Activated CD4-positive, alpha-beta T cell treated with anti-CD3 and anti-CD28 coated beads for 36 hours (primary cell): ENCODE measurements at places on chromosomes 2 and 18. TPM values are rescaled to one million over a fixed set of nuclear protein-coding genes. Genes with fewer than 3 reads are reported as not detected.

POTEF gene
- total RNA-seq: not detected

ZNF521 gene
- total RNA-seq: not detected

ABCG5 gene
- not detected for total RNA-seq

IL1B gene
- 0.37 TPM for total RNA-seq

GRCh38 chr18:49839012-49839411 lies 25.7 kb upstream of the ACAA2 start:
- H3K27ac ChIP-seq: no peak overlapping the region
- no peaks in the 10 kb centered on the region for H3K27me3 ChIP-seq
- H3K4me3 ChIP-seq: no peak overlapping the region
- no peaks in the 10 kb centered on the region for H3K4me1 ChIP-seq

DNA sequence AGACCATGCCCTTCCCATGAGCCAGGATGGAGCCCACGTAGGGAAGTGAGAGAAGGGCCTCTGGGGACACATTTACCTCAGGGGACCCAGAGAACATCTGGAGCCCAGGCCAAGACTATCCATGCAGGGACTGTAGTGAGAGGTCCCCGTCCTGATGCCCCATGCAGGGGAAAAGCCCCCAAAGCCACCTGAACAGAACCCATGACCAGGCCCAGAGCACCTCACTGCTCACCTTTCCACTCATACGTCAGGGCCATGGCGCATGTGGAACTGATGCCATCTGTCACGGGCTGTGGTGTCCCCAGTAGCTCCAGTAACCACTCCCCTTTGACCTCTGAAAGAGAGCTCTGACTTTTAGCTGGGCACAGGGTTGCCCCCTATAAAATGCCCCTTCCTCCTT lies 106.5 kb upstream of the TEX51 start:
- no peak for DNase-seq
- no peak overlapping the region for H3K4me3 ChIP-seq
- no peaks in the 10 kb centered on the region for H3K4me1 ChIP-seq
- no peaks in the 10 kb centered on the region for H3K36me3 ChIP-seq
- peaks cover 15% of the 10 kb centered on the region for H3K27me3 ChIP-seq

DNA sequence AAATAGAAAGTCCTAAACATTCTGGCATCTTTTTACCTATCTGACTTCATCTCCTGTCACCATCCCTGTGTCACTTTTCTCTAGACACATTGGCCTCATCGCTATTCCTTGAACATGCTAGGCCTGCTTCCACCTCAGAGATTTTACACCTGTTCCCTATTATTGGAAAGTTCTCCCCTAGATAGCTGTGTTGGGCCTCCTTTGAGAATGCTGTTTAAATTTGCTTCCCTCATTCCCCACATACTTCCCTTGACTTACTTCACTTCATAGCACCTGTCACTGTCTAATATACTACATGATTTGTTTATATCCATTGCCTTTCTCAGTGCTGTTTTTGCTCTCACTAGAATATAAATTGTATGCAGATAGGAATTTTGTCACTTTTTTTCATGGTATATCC lies 317.0 kb upstream of the GCFC2 start:
- H3K27ac ChIP-seq: no peak overlapping the region
- no peak overlapping the region for H3K4me3 ChIP-seq
- H3K27me3 ChIP-seq: no peaks in the 10 kb centered on the region
- H3K4me1 ChIP-seq: no peaks in the 10 kb centered on the region
- no peaks in the 10 kb centered on the region for H3K36me3 ChIP-seq

DNA sequence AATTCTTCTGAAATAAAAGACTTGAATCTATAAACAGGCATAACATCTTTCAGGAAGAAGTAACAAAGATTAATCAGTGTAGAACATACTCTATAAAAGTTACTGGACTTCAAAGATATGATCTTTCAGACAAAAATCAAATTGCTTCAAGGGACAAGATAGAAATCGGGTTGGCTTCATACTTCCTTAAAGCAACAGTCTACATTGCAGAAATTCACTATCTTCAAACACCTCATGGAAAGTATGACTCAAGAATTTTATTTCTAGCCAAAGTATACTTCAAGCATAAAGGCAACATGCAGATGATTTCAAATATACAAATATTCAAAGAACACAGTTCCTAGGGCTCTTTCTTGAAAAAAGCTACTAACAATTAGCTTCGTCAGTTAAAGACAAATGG lies 240.7 kb downstream of the SRBD1 start:
- DNase-seq: no peak
- no peak overlapping the region for H3K27ac ChIP-seq
- no peaks in the 10 kb centered on the region for H3K36me3 ChIP-seq
- no peak overlapping the region for H3K4me3 ChIP-seq
- no peaks in the 10 kb centered on the region for H3K4me1 ChIP-seq

GRCh38 chr2:14693874-14694273 lies 61.4 kb downstream of the LRATD1 start:
- H3K27ac ChIP-seq: no peak overlapping the region
- H3K27me3 ChIP-seq: no peaks in the 10 kb centered on the region
- no peak overlapping the region for H3K4me3 ChIP-seq
- no peaks in the 10 kb centered on the region for H3K4me1 ChIP-seq
- no peak for DNase-seq
- no peaks in the 10 kb centered on the region for H3K36me3 ChIP-seq

GRCh38 chr18:62460851-62461300 lies 61.9 kb upstream of the ZCCHC2 start:
- H3K4me1 ChIP-seq: no peaks in the 10 kb centered on the region
- no peak for DNase-seq

DNA sequence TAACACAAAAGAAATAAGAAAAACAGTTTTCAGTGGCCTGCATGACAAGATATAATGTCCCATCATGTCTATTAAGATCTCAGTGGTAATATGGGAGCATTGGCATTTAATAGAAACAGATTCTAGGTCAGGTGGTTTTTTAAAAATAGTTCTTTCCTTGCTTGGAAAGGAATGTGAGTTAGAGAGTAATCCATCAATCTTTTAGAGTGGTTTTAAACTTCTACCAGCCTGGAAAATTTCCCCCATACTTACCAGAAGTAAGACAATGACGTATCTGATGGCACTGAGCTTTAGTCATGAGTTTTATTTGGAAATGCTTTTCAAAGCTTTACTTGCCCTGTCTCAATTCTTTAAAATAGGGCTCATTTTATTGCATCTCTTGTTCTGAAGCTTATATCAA lies 441.7 kb upstream of the SMIM21 start:
- H3K27ac ChIP-seq: no peak overlapping the region
- no peaks in the 10 kb centered on the region for H3K4me1 ChIP-seq
- no peak for DNase-seq
- no peaks in the 10 kb centered on the region for H3K36me3 ChIP-seq
- H3K4me3 ChIP-seq: no peak overlapping the region
- H3K27me3 ChIP-seq: peaks cover 8% of the 10 kb centered on the region

GRCh38 chr2:129711816-129712675 lies 267.4 kb upstream of the RAB6C start:
- H3K36me3 ChIP-seq: no peaks in the 10 kb centered on the region
- H3K4me3 ChIP-seq: no peak overlapping the region
- DNase-seq: no peak
- no peaks in the 10 kb centered on the region for H3K27me3 ChIP-seq
- no peak overlapping the region for H3K27ac ChIP-seq

DNA sequence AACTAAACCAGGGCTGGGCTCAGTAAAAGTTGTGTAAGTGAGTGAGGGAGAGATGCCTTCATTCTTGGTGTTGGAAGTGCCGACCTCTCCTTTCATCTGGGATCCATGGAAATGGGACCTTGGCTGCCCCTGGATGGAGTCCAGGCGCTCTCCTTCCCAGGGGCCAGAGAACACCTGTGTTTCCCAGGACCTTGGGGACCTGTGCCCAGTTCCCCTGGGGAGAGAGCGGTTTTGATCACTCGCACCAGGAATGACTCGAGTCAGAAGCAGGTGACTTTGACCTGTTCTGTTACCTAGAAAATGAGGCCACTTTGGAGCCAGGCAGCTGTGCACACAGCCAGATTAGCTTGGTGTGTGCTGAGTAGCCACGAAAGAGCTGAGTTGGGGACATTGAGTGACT lies 97.3 kb downstream of the SH3BP4 start:
- peaks cover 9% of the 10 kb centered on the region for H3K27me3 ChIP-seq
- H3K27ac ChIP-seq: no peak overlapping the region
- H3K4me1 ChIP-seq: peaks cover 12% of the 10 kb centered on the region
- no peak overlapping the region for H3K4me3 ChIP-seq

GRCh38 chr2:88857274-88857741 lies 165.8 kb downstream of the RPIA start:
- no peak for DNase-seq
- no peak overlapping the region for H3K4me3 ChIP-seq
- peaks cover 9% of the 10 kb centered on the region for H3K27me3 ChIP-seq
- no peak overlapping the region for H3K27ac ChIP-seq

- no peak overlapping the region for H3K27ac ChIP-seq
- H3K27me3 ChIP-seq: no peaks in the 10 kb centered on the region
These were observed 33.6 kb upstream of the RNF149 start for GRCh38 chr2:101341901-101342624.

GRCh38 chr2:230706053-230706521 lies 6.6 kb upstream of the CAB39 start:
- no peak overlapping the region for H3K4me3 ChIP-seq
- DNase-seq: no peak
- peaks cover 5% of the 10 kb centered on the region for H3K36me3 ChIP-seq
- H3K4me1 ChIP-seq: peaks cover 2% of the 10 kb centered on the region

DNA sequence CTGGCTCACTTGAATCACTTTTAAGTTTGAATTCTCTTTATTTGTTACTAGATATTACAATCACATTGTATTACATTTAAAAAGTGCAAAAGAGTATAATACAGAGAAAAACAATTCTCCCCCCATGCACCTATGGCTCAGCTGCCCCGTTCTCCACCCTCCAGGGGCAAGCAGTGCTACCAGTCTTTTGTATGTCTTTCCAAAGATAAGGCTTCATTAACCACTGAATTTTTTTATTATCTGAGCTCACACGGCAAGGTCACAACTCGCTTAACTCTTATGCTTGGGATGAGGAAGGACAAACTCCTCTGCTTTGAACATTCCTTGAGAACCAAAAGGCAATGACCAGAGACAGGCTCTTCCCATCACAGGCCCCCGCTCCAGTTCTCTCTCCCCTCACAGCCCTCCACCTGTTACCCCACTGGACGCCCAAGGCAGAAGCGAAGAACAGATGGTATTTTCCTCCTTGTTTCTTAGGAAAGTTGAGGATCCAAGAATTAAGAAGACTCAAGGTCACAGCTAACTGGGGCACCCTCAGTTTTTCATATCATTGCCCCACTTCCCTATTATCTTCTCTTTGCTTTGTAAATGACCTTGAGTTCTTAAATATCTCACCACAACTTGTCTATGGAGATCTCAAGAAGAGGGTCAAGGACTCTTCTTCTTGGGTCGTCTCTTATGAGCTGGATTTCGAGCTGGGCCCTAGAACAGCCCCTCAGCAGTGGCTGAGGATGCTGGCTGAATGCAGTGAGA lies 30.1 kb downstream of the SH2D6 start:
- DNase-seq: no peak
- no peaks in the 10 kb centered on the region for H3K4me1 ChIP-seq
- H3K27me3 ChIP-seq: no peaks in the 10 kb centered on the region
- H3K4me3 ChIP-seq: no peak overlapping the region
- H3K36me3 ChIP-seq: no peaks in the 10 kb centered on the region

- H3K4me1 ChIP-seq: no peaks in the 10 kb centered on the region
- H3K27me3 ChIP-seq: no peaks in the 10 kb centered on the region
- DNase-seq: no peak
- H3K36me3 ChIP-seq: peaks cover 7% of the 10 kb centered on the region
- no peak overlapping the region for H3K27ac ChIP-seq
These were observed 31.5 kb downstream of the COA5 start for GRCh38 chr2:98576666-98577312.
